ENCODE measurements at places on chromosomes 16 and 17.
A peak's percentile ranks its signal among the peaks of the same experiment; 100 is the strongest.

DNA sequence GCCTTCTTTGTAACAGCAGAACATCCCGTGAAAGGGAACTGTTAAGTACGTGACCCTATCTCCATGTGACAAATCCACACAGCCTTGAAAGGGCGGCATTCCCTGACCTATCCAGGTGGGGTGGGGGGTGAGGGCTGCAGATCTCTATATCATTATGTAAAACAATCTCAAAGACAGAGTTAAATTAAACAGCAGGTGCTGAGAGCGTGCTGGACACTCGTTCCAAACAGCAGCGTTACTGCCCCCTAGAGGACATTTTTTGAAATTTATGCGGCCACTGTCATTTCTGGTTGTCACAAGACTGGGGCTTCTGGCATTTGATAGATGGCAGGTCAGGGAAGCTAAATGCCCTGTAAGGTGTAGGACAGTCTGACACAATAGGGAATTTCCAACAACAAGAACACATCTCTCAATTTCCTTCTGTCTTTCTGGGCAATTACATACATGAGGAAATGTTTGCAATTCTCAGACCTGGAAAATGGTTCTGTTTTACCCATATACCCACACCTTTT lies 6.7 kb upstream of the SLC25A39 start:
- no peak for DNase-seq

DNA sequence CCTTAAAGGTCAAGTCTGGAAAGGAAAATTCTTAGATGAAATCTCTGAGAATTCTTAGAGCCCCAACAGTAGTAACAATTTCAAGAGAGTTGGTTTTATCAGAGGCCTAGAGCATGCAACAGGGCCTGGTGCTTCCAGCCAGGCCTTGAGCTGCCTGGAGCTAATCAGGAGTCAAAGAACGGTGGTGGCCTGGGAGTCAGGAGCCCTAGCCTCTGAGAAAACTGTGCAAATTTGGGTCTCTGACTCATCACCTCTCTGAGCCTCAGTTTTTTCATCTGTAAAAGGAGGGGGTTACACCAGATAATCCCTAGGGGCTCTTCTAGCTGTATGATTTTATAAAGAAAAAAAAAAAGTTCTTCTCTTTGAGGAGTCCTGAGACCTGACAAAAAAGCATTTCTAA lies 227.3 kb upstream of the RPL38 start:
- no peak for DNase-seq

- DNase-seq = no peak
These were observed 3.0 kb downstream of the CCL16 start for GRCh38 chr17:35978346-35978745.

- DNase-seq = peak; percentile 85
These were observed 3.7 kb downstream of the SLC52A1 start for GRCh38 chr17:5031365-5032082.

DNA sequence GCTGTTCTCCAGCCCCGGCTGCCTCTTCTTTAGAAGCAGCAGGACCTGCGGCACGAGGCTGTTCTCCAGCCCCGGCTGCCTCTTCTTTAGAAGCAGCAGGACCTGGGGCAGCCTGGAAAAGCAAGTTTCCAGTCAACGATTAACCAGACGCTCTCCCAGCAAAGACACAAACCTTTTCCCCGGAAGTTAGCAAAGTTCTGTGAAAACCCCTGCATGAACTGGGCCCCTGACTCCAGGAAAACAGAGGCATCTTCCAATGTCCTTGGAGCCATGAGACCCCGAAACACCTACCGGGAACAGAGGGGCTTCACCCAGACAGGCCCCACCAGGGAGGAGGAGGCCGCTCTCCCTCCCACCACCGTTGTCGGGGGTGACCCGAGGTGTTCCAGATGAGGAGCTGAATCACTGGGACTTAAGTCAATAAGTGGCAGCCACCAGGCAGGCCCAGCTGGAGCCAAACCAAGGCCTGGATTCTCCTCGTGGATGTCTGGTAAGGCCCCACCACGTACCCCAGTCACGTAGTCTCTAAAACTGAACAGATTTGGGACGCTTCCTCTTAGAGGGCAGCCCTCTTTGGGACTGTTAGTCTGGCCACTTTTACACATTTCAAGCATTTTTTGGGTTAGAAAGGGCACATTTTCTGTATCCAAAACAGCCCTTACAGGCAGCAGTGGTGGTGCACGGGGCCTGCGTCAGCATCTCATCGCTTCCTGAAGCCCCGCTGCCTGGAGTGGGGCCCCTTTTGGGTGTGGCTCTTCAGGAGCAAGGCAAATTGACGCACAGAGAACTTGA lies at the start of gene RPH3AL:
Gene RPH3AL, minus strand, starts transcription at position 387 of the 792 bp plus-strand sequence. CDS start 25,264 bp downstream, outside the sequence.
- no peak for DNase-seq

GRCh38 chr16:1818873-1819525 lies 7.6 kb downstream of the HAGH start:
- no peak for DNase-seq

DNA sequence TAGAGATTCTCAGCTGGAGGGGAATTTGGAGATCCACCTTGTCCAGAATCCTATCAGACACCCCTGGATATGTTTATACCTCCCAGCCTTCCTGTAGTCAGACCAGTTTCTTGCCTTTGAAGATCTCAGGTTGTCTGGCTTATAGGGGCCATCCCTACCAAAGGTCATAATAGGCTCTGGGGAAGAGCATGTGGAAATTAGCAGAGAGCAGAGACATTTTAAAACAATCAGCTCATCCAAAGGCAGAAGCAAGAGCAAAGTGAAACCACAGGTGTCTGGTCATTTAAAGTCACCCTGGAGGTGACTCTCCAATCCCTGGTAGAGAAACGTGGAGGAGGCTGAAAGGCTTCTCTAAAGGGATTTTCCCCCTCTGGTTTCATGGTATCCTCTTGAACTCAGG lies 299.3 kb upstream of the EEF2KMT start:
- no peak for DNase-seq

DNA sequence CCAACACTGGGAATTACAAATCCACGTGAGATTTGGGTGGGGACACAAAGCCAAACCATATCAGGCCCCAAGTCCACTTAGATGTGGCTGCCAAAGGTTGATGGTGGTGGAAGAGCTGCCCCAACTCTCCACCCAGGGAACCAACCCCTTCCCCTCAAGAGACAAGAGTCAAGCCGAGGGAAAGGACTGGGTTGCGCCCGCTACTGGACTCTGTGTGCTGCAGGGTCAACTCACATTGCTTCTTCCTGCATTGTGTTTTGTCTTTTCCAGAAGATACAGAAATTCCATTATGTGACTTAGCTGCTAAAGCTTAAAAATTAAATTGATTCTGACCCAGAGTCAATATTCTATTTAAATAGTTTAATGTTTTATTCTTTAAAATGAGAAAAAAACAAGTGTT lies 58.5 kb downstream of the ADAMTS18 start:
- peak; percentile 4 for DNase-seq

DNA sequence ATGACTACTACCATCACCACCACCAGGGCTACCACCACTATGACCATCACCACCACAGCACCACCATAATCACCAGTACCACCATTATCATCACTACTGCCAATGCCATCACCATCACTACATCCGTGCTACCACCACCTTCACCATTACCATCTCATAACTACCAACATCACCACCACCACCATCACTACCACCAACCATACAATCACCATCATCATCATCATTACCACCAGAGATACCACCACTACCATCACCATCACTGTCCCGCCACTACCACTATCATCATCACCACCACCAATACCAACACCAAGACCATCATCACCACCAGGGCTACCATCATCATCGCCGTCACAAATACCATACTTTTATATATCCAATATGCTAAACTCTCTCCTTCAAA lies 369.6 kb upstream of the DYNLRB2 start:
- DNase-seq = no peak

DNA sequence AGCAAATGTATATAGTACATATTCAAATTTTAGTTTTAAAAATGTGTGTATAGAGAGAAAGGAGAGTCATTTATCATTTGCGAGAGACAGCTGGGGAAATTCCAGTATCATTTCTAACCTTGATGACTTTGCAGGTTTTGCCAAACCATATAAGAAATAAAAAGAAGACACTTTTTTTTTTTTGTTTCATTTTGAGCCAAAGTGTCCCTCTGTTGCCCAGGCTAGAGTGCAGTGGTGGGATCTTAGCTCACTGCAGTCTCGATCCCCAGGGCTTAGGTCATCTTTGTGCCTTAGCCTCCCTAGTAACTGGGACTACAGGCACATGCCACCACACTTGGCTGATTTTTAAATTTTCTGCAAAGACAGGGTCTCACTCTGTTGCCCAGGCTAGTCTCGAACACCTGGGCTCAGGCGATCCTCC lies 38.4 kb upstream of the VWA3A start:
- no peak for DNase-seq

- DNase-seq = no peak
These were observed 31.5 kb upstream of the FBXW10B start for GRCh38 chr17:15650741-15651582.

All from stimulated activated CD4-positive, alpha-beta T cell treated with anti-CD3 and anti-CD28 coated beads, Interleukin-1b, Interleukin-23, amount 100 ng/mL, for 4 hours (primary cell).